Bone marrow (tissue), 2 donors: ENCODE measurements at places on chromosomes 2 and 18.

- no peak for DNase-seq
Measured at GRCh38 chr2:18940184-18940583, 350.8 kb upstream of the NT5C1B start.

DNA sequence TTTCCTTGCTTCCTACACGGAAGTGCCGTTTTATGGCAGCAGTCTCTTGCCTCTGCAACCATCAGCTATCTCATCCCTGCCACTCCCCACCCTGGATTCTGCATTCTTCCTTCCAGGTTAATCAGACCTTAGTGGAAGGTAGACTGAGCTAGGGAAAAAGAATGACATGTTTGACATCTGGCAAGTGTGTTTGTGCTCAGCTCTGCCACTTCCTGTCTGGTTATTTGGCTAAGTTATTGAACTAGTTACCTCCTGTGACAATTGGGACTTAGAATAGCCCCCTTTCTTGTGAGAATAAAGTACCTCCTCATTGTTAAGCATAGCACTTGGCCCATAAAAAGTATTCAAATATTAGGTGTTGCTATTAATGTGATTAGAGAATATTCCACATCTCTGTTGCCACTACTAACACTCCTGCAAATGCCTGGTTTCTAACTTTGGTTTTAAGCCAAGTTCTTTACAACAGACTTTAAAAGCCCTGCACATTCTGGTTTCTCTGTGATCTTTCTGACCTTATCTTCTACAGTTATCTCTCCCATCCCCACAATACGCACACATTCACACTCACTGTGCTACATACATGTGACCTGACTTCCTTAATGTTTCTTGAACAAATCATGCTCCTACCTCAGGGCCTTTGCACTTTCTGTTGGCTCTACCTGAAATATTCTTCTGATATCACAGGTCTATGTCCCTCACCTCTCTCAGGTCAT, 10.8 kb upstream of the MAPRE2 start:
- DNase-seq, result no peak

DNA sequence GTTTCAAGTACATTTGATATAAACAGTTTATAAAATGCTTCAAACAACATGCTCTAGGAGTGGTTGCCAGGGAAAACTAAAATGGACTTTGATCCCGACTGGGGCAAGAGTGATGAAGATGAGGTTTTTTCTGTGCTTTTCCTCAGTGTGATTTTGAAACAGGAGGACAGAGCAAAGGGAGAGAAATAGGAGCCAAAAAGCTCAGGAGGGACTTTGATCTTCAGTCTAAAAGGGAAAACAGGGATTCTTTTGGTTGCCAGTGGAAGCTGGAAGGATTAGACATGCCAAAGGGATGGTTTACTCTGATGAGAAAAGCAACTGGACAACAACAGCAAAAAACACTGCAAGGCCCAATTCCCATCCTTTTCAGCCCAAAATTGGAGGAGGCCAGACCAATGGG, 95.5 kb downstream of the LTBP1 start:
- DNase-seq, result no peak

- no peak for DNase-seq
Measured at GRCh38 chr2:55010149-55010591, 40.1 kb downstream of the RTN4 start.

- DNase-seq, result no peak
Measured at GRCh38 chr2:128405981-128406613, 87.4 kb upstream of the HS6ST1 start.

GRCh38 chr2:99403524-99403923, 66.3 kb downstream of the EIF5B start:
- DNase-seq, result no peak

GRCh38 chr18:64202210-64202836, 53.4 kb upstream of the LINC00305 start:
- DNase-seq, result no peak

DNA sequence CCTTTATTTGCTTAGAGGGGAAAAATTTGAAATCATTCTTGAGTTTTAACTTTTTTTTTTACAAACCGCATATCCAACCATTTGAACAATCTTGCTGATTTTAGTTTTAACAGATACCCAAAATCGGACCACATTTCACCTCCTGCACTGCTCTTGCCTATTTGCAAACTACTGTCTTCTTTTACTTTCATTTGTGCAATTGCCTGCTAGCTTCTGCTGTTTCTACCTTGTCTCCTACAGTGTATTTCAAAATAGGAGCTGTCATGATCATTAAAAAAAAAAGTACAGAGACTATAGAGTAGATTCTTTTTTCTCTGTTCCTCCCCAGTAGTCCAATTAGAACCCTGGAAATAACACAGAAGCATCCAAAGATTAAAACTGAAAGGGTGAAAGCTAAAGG, 1081.2 kb downstream of the SOCS6 start:
- DNase-seq, result no peak

- DNase-seq, result no peak
Measured at GRCh38 chr2:121088251-121089165, 196.5 kb downstream of the TFCP2L1 start.

DNA sequence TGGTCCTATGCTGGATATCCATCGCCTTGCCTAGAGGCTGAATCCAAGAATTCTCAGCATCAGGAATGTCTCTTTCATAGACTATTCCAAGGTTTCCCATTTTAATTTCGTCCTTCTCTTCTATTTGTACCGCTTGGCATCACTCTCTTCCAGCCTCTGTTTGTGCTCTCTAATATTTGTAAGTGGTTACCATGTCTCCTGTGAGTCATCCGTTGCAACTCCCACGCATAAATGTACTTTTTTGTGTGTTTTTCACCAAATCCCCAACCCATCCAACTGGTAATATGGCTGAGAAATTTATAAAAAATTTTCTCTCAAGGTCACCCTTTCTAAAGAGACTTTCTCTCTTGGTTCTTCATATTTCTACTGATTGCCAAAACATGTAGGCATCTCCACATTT, 21.8 kb downstream of the COLEC12 start:
- no peak for DNase-seq

- peak; percentile 20 for DNase-seq
Measured at GRCh38 chr2:131093696-131094462, 619 bp upstream of the FAM168B start.

DNA sequence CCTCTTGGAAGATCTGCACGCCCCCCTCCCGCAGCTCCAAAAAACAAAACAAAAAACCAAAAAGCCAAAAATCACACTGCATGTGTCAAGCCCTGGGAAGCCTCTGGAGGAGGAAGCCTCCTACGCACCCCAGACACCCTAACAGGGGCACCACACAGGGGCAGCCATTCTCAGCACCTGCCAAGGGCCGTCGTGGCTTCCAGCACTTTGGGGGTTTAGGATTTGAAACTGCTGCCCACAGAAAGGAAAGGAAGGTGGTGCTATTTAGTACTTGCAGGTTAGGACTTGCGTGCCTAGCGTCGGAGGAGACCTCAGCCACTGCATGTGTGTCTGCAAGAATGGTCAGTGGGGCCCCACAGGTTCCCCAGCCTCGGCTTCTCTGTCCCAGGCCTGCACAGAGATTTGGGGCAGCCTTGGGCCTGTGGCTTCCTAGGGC, 419 bp upstream of the GPR55 start:
- no peak for DNase-seq

- DNase-seq, result no peak
Measured at GRCh38 chr2:218091746-218092145, 22.7 kb downstream of the RUFY4 start.

DNA sequence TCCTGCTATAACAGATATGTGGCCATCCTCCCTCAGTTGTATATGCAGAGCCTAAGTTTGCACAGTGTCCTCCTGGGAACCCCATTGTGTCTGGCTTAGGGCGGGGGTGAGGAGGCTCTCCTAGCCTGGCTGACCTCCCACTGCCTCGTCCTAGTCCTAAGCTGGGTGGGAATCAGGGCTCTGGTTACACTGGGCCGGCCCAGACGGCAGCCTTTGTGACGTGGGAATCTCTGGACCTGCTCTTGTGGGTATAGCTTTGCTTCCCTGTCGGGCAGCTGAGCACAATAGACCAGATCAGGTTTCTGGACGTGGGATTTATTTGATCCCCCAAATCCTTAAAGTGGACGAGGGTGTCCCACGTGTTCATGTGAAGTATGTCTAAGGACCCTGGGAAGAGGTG, 2.9 kb downstream of the ACKR3 start:
- DNase-seq, result no peak

DNA sequence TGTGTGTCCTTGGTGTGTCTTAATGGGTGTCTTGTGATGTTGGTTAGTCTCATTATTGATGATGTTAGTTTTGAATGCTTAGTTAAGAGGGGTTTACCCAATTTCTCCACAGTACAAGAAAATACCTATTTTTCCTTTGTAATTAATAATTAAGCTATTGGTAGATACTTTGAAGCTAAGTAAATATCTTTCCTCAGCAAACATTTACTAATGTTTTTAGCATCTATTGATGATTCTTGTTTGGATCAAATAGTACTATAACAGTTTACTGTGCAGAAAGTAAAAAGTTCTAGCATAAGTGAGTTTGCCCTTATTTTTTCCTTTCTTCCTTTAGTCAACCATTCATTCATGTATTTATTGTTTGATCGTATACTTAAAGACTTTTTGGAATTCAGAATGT, 19.1 kb downstream of the MAP3K20 start:
- DNase-seq, result no peak

DNA sequence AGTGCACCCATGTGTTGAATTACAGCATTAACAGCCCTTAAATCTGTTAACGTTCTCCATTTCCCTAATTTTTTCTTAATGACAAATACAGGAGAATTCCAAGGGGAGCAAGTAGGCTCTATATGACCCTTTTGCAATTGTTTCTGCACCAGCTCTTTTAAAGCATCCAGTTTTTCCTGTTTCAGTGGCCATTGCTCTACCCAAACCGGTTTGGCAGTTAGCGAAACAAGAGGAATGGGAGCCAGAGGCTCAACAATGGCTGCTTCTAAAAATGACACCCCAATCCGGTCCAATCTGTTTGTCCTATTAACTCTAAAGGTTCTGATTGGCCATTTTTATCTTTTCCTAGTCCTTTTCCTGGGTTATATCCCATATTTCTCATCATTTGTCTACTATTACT, 15.1 kb upstream of the SUCLG1 start:
- no peak for DNase-seq

DNA sequence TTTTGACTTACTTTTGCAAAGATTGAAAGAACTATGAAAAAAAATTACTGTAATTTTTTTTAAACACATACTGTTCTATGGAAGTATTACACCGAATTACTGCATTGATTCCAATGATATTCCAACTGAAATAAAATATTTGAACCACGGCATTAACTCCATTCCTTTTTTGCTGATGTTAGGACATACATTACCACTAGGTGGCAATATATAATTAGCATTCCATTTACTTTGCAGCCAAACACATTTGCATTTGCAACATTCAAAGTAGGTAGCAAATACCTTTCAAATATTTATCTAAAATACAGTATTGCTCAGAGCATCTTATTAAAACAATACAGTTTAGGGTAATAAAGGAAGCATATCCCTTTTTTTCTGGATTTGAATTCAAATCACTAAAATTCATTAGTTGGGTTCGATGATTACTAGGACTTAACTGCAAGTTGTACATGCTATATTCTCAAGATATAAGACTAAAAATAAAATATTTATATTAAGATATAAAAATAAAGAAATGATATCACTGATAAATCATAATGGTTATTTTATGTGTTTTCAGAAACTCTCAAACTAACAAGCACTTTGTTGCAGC, 31.3 kb downstream of the LANCL1 start:
- DNase-seq, result peak; percentile 5

DNA sequence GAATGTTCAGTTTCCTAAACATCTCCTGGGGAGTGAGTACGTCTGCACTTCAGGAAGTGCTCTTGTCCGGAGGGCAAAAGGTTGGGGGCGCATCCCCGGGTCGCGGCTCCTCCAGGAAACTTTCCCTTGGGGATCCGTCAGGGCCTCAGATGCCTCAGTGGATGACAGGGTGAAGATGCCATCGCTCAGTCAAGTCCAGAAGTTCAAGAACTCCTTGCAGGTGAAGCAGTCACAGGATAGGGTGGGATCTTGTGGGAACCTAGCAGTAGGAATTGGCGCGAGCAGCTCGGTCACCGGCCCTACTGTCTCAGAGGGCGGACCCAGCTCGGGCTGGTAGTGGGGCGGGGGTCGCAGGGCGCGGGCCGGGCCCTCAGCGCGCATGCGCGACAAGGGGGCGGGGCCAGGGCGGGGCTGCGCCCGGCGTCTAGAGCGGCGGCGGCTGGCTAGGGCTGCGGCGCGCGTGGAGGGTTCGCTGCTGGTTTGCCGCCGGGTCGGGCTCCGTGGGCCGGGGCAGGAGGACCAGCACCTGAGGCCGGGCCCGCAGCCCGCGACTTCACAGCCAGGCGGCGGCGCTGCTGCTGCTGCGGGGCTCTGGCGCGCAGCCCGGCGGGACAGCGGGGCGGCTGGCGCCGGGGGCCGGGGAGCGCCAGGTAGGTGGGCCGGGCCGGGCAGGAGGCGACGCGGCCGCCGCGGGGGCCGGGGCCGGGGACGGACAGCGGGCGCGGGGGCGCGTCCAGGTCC, at the start of gene INPP4A:
Gene INPP4A, plus strand, starts transcription at position 423 of the 741 bp plus-strand sequence. CDS start 75,191 bp downstream, outside the sequence.
- peak; percentile 21 for DNase-seq

DNA sequence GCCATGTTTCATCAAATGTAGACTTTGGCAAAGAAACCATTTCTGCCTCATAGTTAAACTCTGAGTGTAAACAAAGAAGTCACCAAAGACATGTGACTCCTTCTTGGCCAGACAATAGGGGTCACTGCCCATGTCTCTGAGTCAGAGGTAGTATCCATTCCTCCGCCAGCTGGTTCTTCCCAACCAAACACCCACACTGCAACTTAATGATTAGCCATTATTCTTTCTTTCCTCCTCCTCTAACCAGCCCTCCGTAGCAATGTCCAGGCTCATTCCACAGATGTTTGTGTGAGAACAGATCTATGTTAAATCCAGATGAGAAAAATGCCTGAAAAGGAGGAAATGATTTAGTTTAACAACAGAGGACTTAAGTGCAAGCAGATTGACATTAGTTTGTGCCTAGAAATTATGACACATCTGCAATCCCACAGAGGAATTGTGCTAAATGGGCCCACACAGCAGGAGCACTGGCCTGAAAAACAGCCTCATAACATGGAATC, 127.9 kb upstream of the SH3BP4 start:
- DNase-seq, result no peak
